ENCODE measurements at places on chromosomes 13 and 19.

- no peak for DNase-seq
Observed at GRCh38 chr13:39527961-39528660, 74.9 kb downstream of the LHFPL6 start.

DNA sequence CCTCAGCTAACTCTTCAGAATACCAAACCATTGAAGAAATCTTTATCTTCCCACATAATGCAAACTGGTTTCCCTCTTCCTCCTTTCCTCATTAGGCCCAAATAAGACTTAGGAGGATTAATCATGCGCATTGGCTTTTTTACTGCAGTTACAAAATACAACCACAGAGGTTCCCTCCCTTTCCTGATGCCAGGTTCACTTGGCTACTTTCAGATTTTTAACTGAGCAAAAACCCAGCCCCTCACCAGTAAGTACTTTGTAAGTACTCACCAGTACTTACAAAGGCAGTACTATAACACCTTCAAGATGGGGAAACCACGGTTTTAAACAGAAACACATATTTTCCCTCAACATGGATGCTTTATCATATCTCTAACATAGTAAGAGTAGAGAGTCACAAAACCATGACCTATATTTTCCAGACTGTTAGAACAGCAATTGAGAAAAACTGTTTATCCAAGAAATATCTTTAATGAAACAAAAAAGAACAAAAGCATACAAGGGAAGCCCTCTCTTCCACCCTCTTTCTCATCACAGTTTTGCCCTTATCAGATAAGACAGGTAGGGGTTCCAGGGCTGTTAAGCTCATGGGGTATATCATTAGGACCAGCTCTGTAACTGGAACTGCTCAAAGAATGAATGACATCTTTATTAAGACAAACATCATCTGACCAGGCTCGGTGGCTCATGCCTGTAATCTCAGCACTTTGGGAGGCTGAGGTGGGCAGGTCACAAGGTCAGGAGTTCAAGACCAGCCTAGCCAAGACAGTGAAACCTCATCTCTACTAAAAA, 12.7 kb downstream of the FOXO1 start:
- DNase-seq = no peak

- no peak for DNase-seq
Observed at GRCh38 chr13:45628094-45628493, 12.6 kb upstream of the ERICH6B start.

GRCh38 chr13:96229356-96229755, 139.4 kb downstream of the HS6ST3 start:
- no peak for DNase-seq

- peak; percentile 58 for DNase-seq
Observed at GRCh38 chr19:56252699-56253422, 19.7 kb upstream of the EDDM13 start.

DNA sequence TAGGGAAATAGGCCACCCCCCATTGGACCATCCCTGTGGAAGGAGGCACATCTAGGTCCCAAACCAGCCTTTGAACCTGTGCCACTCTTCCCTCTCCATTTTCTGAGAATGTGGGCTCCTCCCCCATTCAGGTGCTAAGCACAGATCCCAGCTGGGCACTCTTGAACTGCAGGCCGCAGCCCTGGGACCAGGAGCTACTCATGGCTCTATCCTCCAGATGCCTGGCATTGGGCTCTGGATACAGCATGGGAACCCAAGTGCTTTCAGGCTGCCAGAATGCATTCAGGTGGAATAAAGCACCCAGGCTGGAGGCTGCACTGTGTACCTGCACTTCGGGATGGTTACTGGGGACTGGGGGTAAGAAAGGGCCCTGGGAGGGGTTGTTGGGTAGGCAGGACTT, 1372.3 kb upstream of the SPRY2 start:
- DNase-seq = no peak

DNA sequence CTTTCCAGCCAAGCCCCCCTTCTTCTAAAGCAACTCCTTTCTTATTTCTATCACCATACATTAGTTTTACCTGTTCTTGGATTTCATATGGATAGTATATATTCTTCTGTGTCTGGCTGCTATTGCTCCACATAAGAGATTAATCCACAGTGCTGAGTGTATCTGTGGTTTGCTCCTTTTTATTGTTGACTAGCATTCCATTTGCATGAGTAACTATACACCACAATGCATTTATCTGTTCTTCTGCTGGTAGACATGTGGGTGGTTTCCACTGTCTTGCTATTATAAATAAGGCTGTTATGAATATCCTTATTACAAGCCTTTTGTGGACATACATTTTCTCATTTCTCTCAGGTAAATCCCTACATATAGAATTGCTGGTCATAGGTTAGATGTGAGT, 138.2 kb downstream of the SLC7A1 start:
- DNase-seq = no peak

- DNase-seq = no peak
Observed at GRCh38 chr13:112114391-112114790, 47.4 kb downstream of the SOX1 start.

GRCh38 chr19:33429891-33430673, 56.6 kb downstream of the CEBPG start:
- no peak for DNase-seq

- peak; percentile 85 for DNase-seq
Observed at GRCh38 chr13:76473552-76474134, 412.6 kb downstream of the KCTD12 start.

- DNase-seq = no peak
Observed at GRCh38 chr19:23409392-23410048, 14.2 kb upstream of the ZNF91 start.

DNA sequence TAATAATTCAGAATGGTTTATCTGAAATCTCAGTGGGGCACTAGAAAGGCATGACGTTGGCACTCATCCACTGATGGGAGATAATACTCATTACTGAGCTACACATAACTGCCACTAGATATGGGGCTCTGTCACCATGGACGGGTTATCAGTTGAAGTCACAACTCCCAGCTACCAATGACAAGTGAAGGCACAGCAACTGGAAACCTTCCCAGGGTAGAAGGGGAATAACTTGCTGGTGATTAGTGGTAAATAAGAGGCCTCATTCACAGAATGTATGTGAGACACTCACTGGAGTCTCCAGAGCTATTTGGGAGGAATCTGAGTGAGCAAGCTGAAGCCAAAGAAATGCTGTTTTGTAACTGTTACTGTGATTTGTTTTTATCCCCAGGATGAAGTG, 249.6 kb downstream of the ENOX1 start:
- DNase-seq = no peak

DNA sequence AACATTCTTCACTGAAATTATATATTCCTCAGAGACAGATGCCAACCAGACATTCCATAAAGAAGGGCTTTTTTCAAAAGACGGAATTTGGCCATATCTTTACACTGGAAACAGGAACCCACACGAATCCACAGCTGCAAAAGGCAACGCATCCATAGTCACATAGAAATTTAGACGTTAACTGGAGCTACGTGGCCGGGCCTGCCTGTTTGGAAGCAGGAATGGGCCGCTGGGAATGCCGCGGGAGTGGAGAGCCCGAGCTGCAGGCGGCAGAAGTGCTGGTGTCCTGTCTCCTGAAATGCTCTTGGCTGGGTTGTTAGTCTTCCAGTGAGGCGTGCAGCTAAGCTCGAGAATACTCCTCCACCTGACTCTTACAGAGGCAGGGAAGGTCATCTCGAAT, 122.2 kb downstream of the KL start:
- DNase-seq = no peak

- DNase-seq = peak; percentile 76
Observed at GRCh38 chr13:111121506-111121905, 6.4 kb downstream of the ARHGEF7 start.

DNA sequence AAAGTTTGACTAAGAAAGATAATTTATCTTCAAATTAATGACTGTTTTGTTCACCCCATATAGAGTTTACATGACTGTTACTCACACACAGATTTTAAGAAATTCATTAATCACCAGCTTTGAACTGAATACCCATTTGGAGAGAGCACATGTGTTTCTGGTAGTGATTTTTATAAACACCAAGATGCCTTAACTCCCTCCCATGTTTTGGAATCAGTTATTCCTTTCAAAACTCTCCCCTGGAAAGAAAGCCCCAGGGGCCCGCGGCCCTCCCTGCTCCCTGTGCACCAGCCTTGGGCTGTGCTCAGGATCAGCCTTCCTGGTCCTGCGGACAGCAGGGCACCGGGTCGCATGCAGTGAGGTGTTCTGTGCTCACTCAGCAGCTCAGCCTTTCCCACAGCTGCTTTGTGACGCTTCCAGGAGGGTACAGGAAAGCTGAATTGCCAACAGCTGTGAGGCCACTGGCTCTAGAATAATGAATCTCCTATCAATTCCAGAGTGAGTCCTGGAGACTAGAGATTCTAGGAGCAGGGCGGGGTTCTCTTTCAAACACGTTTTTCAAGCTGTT, 483.2 kb downstream of the EFNB2 start:
- DNase-seq = no peak

GRCh38 chr13:35848336-35849255, 282.6 kb downstream of the DCLK1 start:
- DNase-seq = no peak

DNA sequence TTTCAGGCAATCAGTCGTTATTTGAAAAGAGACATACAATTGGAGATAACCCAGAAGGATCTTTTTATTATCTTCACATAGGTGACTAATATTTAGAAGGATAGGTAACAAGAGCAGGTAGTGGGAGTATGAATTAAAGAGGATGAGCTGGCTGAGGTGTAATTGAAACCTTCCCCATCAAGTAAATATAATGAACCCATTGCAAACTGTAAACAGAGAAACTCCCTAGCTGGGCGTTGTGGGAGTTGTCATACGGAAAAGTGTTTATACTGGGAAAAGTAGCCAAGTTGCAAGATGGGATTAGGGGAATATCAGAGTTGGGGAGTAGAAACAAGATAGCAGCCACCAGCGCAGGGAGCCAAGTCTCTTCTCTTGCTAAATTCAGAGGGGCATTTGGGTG, 448.4 kb downstream of the COG6 start:
- no peak for DNase-seq

- DNase-seq = no peak
Observed at GRCh38 chr19:10828981-10829821, 6.8 kb downstream of the TMED1 start.

DNA sequence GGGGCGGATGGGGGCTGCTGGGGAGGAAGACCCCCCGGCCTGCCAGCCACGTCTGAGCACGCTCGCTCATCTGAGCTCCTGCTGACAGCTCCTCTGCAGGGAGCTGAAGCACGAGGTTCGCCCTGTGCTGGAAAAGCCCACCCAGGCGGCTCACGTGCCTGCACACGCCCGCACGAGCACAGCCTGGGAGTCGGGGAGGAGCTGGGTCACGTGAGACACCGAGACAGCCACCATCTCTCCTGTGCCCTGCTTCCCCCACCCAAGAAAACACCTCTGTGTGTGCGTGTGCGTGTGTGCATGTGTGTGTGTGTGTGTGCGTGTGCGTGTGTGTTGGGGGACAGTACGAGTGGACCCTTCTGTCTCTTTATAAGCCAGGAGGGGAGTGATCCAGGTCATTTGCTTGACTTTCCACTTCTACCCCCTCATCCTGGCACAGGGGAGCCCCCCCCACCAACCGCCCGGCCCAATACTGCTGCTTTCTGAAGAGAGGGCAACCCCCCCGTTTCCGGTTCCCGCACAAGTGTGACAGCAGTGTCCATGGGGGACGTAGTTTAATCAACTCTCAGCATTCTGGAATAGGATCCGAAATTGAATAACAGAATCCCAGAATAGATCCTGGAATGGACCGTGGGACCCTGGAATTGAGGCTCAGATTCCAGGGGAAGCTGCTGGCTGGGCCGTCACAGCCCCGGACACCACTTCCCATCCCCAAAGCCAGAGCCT, 42.5 kb downstream of the CELF5 start:
- DNase-seq = peak; percentile 84

DNA sequence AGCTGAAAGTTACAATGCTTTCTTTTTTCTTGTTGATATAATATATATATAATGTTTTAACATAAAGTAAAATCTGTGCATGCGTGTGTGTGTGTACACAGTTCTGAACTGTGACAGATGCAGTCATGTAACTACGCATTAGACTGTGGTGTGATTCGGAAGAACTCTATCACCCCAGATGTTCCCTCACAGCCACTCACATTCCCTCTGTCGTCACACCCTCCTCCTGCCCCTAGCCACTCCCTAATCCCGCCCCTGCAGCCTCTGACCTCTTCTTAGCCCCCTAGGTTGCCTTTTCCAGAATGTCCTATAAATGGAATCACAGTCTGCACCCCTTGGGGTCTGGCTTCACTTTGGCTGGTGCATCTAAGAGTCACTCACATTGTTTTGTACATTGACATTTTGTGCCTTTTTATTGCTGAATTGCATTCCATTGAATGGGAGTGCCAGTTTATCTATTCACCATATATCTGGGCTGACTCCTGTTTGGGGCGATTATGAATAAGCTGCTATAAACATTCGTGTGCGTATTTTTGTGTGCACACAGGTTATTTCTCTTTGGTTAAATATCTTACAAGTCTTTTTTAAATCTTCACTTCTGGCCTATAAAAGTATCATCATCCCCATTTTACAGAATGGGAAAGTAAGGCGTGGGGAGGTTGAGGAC, 20.4 kb downstream of the DHRS12 start:
- no peak for DNase-seq

- no peak for DNase-seq
Observed at GRCh38 chr13:33106656-33107360, 90.6 kb downstream of the KL start.

DNA sequence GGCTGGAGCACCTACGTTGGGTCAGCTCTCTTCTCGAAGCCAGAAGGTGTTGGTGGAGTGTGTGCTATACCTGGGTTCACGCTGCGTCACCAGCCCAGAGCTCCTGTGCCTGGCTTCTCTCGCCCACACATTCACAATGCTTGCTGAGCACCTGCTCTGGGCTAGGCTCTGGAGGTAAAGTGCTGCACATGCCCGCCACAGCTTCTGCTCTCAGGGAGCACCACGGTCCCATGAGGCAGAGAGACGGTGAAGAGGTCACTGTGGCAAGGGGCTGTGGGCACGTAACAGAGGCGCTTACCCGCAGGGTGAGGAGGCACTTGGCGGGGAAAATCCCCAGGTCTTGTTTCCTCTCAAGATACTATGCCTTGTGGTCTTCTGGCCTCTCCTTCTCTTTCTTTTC, 174.2 kb downstream of the TEX29 start:
- no peak for DNase-seq

- DNase-seq = no peak
Observed at GRCh38 chr19:7847664-7848063, 17.6 kb downstream of the EVI5L start.

GRCh38 chr13:110562036-110562597, 595 bp upstream of the RAB20 start:
- DNase-seq = no peak

GRCh38 chr19:41945135-41945766, 13.9 kb downstream of the RABAC1 start:
- no peak for DNase-seq

DNA sequence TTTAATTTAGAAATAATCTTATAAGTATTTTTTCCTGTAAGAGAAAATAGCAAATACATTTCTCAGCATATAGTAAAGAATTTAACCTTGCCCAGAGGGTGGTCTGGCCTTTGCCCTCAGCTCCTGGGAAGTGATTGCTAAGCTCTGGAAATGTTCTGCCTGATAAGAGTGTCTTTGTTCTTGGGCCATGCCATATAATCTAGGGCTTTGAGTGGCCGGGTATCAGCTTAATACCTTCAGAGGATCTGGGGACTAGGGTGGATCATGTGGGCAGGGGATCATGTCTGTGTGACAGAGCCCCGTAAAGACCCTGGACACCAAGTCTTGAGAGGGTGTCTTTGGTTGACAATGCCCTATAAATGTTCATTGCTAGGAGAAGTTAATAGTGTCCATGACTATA, 1032.4 kb upstream of the MIR17HG start:
- no peak for DNase-seq

GRCh38 chr19:3618144-3618810, 8.3 kb downstream of the CACTIN start:
- peak; percentile 62 for DNase-seq

Measured in head of caudate nucleus (tissue), 42 donors.